ENCODE measurements at places on chromosomes 5 and 9. TPM values are rescaled to one million over a fixed set of nuclear protein-coding genes. Genes with fewer than 3 reads are reported as not detected.

The ANKDD1B gene
- total RNA-seq, result not detected

The COL15A1 gene
- not detected for total RNA-seq

The HSD17B4 gene
- total RNA-seq, result 149 TPM

The PCDHB9 gene
- total RNA-seq, result not detected

The RABEPK gene
- total RNA-seq, result 28.4 TPM

The DPH7 gene
- total RNA-seq, result 28.7 TPM

The FRMD3 gene
- 0.23 TPM for total RNA-seq

The ORM2 gene
- total RNA-seq, result not detected

The DENND1A gene
- total RNA-seq, result 9.9 TPM

The FAXDC2 gene
- total RNA-seq, result 0.84 TPM

The CA9 gene
- 2.1 TPM for total RNA-seq

The SLC31A1 gene
- 20.4 TPM for total RNA-seq

The CARTPT gene
- not detected for total RNA-seq

The TLX3 gene
- total RNA-seq, result not detected

The EIF4E1B gene
- not detected for total RNA-seq

The N4BP3 gene
- 6.1 TPM for total RNA-seq

The ARSI gene
- total RNA-seq, result 12.7 TPM

The PCDHB2 gene
- 0.62 TPM for total RNA-seq

The IL3 gene
- total RNA-seq, result not detected

The LPAR1 gene
- total RNA-seq, result 29.0 TPM

The SPATA31E1 gene
- not detected for total RNA-seq

The NRARP gene
- total RNA-seq, result 1.1 TPM

The GPR150 gene
- 0.47 TPM for total RNA-seq

The VPS13A gene
- total RNA-seq, result 17.2 TPM

The SLC6A18 gene
- not detected for total RNA-seq

The HAND1 gene
- not detected for total RNA-seq

The MACIR gene
- total RNA-seq, result 9.6 TPM

The PCDHB12 gene
- total RNA-seq, result not detected

The SLC34A1 gene
- total RNA-seq, result not detected

The CDX1 gene
- total RNA-seq, result not detected

The KIAA0825 gene
- total RNA-seq, result 1.4 TPM

The ARL14EPL gene
- total RNA-seq, result not detected

The TIMD4 gene
- not detected for total RNA-seq

The PCA3 gene
- not detected for total RNA-seq

The CCNJL gene
- 4.8 TPM for total RNA-seq

The WDR31 gene
- 0.27 TPM for total RNA-seq

The HMMR gene
- total RNA-seq, result 46.7 TPM

The STPG3 gene
- not detected for total RNA-seq

The LIFR gene
- 2.1 TPM for total RNA-seq

Data from hair follicular keratinocyte (primary cell).